ENCODE measurements at places on chromosomes 6 and 20.

DNA sequence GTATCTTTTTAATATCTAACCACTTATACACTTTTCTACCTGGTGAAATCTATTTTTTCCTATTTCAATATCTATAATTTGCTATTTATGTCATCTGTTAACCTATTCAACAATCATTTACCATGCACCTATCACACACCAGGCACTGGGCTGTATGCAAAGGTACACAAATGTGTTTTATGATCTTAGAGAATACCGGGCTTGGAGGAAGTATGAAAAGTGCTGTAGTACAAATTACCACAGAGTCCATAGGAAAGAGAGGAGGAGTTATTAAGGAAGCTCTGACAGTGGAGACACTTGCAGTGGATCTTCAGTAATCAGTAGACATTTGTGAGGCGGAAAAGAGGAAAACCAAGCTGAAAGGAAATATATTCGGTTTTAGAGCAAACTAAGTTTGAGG is 96.0 kb downstream of the HIVEP2 start:
- DNase-seq, result no peak

DNA sequence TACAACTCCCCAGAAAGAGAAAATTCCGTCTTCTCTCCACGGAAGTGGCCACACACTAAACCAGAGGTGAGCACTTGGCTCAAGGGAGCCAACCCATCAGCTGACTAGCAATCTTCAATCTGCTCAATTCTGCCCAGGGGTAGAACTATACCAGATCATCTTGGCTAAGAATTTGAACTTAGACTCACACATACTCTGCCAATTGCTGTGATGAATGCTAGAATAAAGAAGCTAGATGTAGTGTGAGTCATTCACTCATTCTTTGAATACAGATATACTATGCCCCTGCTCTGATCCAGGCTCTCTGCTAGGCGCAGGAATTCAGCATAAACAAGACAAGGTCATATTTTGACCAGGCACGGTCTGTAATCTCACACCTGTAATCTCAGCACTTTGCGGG is 147.9 kb upstream of the SHLD1 start:
- no peak for DNase-seq

GRCh38 chr6:135750081-135750480 is 101.4 kb upstream of the PDE7B start:
- DNase-seq, result no peak

DNA sequence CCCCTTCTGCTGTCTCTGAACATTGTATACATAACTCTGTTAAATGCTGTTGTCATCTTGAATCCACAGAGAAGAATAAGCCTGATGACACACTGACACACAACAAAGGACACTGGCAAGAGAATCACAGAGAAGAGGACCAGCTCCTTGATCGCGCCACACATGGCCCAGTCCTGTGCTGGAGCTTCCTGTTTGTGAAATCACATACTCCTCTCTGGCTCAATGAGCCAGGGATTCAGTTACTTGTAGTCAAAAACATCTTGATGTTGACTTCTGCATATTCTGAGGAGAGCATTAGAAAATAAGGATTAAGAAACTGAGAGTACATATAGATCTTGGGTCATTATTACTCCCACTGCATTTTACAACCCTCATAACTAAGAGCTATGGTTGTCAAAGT is 100.1 kb downstream of the EPB41L2 start:
- DNase-seq, result no peak

GRCh38 chr6:51927450-51927849 is 160.0 kb downstream of the PKHD1 start:
- no peak for DNase-seq

- no peak for DNase-seq
Measured at GRCh38 chr20:568673-569415, 25.3 kb upstream of the CSNK2A1 start.

- no peak for DNase-seq
Measured at GRCh38 chr6:87259791-87260190, 62.6 kb upstream of the SMIM8 start.

GRCh38 chr6:83429857-83430610 is 817 bp downstream of the ME1 start:
- DNase-seq, result no peak

DNA sequence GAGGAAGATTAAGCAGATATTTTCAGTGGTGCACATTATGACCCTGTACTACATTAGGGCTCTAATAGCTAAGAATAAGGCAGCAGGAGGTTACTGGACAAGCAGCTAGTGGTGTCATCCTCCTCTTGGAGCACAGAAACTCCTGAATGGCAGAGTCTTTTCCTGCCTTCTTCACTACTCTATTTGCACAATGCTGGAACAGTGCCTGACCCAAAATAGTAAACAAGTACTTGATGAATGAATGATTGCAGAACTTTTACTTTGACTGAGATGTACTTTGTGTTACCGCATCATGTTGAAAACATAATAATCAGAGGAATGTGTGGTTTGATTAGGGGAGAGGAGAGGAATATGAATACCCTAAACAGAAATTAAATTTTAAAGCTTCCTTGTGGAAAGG is 30.0 kb upstream of the UST start:
- no peak for DNase-seq

DNA sequence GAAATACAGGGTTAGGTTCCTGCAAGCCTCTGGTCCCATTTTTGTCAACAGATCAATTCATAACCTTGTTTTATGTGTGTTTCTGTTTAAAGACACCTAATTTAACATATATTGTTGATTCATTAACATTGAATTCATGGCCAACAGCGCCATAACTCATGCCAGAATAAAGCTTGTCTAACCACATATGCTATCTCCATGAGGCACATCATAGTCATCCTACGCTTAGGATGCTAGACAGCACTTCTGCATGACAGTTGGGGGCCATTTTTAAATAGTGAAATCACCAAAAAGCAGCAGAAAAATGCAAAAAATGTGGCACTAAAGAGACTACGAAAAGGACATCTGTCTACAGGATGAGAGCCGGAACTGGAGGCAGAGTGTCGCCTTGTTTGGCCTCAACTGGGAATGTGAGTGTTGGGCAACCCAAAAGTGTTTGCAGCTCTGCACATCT is 37.9 kb downstream of the TRAM2 start:
- DNase-seq, result no peak

DNA sequence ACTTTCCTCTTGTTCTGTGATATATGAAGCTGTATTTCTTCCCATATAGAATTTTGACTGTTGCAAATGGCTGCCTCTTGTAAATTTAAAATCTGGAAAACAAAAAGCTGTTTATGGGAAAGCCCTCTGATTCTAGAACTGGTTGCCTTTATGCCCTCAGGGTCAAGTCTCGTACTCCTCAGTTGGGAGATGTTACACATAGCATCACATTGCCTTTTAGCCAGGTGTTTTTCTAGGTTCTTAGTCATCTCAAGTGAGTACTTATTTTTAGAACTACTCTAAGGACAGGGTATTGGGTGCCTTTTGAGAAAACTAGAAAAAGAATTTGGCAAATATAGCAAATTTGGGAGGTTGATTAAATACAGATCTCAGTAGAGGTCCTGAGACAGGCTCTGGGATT is 58.5 kb downstream of the ANKS1A start:
- no peak for DNase-seq

Data from cerebellar nuclear complex (tissue), 1 donor.